GM12892 (cell line): ENCODE measurements at places on chromosomes 4 and X.

DNA sequence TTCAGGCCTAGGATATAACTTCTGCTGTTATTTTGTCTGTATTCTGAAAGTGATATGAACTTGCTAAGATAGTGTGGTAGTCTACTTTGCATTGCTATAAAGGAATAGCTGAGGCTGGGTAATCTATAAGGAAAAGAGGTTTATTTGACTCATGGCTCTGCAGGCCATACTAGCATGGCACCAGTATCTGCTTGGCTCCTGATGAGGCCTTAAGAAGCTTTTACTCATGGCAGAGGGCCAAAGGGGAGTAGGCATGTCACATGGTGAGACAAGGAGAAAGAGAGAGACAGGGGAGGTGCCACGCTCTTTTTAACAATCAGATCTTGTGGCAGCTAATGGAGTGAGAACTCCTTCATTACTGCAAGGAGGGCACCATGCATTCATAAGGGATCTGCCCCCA, 247.3 kb downstream of the GPAT3 start:
- DNase-seq = no peak

- DNase-seq = no peak
Observed at GRCh38 chrX:155985208-155985607, 12.3 kb upstream of the IL9R start.

DNA sequence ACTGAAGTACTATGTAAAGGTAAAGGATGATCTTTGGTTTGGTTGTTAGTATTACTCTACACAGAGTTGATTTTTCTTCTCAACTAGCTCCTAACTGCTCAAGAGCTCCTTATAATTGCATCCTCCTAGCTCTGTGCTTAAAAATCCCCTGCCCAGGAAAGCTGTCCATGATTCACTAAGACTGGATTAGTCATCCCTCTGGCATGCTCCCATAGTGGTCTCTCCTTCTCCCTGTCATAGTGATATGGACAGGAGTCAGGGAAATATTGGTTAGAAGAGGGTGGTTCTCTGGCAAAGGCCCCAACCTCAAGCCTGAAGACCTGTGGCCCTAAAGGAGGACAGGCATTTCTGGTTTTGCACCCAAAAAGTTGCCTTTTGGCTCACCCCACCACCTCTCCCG, 242.3 kb upstream of the KCNIP4 start:
- DNase-seq = no peak

- no peak for DNase-seq
Observed at GRCh38 chr4:75002381-75002780, 69.5 kb downstream of the PARM1 start.

- no peak for DNase-seq
Observed at GRCh38 chr4:120685756-120686278, 236.7 kb downstream of the PRDM5 start.

DNA sequence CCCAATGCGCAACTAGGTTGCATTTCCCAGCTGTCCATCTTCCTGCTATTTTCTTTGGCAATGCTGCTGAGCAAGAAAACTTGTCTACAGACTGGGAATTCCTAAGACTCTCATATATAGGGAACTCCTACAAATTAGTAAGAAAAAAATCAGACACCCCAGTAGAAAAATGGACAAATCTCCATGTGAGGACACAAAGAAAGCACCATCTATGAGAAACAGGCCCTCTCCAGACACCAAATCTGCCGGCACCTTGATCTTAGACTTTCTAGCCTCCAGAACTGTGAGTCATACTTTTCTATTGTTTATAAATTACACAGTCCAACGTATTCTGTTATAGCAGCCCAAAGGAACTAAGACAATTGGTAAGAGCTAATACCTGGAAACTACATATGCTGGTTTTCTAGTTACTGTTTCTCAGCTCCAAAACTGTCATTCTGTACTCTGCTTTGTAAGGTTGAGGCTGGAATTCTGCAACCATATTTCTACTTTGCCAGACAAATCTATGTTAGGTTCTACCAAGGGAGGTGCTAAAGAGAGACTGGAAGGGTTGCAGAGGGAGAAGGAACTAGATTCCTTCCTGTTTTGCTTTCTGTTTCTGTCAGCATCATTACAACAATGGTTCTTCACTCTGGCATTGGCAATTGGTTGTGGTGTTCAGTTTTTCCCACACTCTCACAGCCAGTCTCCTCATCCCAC, 35.7 kb upstream of the FAM241A start:
- DNase-seq = no peak

DNA sequence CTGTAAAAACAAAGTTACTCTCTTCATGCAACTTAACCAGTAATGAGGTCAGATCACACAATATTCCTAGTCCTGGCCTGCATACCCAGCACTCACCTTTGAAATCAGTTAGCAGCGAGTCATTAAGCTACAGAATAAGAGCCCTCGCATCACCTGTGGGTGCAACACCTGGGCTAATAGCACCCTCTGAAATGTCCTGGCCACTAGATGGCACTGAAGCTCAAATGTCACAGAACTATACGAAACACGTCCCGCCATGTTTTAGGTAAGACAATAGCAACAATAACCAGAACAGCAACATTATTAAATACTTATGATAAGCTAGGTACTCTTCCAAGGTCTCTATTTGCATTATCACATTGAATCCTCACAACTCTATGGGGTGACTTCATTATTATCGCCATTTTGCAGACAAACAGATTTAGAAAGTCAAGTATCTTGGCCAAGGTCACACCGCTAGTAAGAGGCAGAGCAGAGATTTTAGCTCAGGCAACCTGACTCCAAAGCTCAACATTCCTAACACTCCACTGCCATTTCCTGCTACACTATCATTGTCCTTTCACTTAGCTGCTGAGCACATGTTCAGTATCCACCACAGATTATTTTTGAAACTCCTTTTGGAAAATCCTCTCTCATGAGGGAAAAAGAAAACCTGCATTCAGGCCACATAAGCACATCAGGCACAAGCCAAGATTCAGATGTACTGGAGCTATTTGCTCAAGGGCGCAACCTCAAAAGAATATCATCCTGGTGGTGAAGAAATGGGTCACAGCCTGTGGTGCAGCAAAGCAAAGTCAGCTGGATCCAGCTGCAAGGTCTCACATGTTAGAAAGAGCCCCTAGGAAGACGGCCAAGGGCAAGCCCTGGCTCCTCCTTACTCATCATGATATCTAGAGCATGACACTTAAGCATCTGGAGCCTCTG, 59.5 kb upstream of the KDR start:
- no peak for DNase-seq

DNA sequence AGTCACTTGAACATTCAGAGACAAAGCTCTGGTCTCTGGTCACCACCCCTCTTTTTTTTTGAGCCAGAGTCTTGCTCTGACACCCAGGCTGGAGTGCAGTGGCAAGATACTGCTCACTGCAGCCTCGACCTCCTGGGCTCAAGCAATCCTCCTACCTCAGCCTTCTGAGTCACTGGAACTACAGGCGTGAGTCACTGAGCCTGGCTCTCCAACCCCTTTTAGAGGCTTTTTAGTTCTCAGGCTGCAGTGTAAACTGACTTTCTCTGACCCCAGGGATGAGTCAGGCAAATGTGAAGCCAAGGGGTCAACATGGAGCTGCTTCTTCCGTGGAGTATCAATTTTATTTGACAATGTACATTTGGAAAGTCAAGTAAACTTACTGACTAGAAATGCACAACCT, 229.2 kb downstream of the PTTG2 start:
- no peak for DNase-seq

DNA sequence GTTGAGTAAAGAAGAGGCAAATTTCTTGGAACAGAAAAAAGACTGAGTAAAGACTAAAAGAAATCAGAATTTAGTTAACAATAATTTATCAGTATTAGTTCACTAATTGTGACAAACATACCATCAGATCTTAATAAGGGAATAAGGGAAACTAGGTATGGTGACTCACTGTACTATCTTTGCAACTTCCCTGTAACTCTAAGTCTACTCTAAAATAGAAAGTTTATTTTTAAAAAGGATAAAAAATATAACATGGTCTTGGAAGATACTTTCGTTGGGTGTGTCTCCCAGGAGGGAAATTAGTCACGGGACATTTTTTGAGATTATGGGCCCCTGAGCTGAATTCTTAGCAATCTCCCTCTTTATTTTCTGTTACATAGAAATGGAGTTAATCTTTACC, 97.3 kb downstream of the EMCN start:
- no peak for DNase-seq

DNA sequence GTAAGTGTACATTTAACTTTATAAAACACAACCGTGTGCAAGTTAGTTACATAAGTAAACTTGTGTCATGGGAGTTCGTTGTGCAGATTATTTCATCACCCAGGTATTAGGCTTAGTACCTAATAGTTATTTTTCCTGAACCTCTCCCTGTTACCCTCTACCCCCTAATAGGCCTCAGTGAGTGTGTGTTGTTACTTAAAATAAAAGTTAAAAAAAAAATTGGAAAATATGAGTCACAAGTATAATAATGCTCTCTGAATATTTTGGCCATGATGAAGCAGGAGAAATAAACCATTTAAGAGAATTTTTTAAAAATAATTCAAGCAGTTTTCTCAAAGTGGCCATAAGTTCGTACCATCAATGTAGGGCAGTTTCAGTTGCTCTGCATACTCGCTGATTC, 105.1 kb upstream of the GRID2 start:
- DNase-seq = no peak

GRCh38 chrX:131397891-131398290, 108.8 kb upstream of the IGSF1 start:
- no peak for DNase-seq

GRCh38 chr4:88761861-88762523, 64.4 kb upstream of the NAP1L5 start:
- no peak for DNase-seq

DNA sequence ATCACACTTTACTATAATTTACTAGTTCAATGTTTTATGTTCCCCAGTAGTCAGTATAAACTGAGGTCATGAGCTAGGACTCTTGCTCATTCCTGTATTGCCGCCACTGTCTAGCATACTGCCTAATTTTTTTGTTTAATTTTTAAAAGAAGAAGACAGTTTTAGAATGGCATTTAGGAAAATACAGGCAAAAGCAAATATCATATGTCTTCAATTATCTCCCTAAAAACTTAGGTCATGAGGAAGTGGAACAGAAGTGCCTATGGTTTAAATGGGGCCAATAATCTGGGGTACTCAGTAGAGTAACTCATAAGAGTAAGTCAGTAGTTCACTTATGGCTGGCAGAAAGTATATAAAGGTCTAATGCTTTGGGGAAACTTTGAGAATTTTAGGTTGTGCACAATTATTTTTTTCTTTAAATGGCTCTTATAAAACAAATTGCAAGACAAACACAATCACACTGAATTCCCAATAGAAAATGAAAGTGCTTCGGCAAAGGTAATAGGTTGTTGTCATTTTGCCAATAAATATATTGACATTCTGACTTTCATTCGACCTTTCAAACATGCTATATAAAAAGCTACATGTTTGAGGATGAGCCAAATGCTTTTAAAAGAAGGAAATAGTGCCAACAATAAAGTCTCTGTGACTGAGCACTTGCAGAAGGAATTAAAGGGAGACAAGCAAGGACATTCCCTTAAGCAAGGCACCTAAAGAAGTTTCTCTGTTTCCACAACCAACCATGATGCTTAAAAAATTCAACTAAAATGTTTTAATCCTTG, 390.1 kb downstream of the PDGFC start:
- no peak for DNase-seq
